ENCODE measurements at places on chromosomes 5 and 9.

DNA sequence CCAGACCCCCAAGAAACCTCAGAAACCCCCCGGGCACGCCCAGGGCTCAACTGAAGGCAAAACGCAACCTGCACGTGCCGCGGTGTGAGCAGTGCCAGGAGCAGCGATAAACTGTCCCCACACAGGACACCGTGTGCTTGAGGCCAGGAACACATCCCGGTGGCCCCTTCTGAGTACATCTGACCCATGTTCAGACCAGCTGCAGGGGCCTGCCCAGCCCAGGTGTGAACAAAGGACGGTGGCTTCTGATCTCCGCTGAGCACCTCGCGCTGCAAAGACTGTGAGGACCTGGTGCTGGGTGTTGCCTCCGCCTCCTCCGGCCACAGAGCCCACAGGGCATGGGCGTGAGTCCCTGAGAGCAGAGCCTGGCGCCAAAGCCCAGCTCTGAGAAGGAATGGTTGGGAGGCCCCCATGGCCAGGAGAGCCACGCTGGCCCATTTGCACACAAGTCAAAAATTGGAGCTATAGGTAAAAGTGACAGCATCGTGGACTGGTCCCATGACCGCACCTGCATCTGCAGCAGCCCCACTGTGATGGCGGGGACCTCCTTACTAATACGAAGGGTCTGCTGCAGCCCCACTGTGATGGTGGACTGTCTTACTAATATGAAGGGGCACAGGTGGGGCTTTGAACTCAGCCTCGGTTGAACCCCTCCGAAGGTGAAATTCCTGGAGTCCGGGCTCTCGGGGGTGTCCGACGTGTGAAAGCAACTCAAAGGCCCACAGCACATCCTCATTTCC is 31.5 kb downstream of the NDUFS6 start:
- no peak for DNase-seq

DNA sequence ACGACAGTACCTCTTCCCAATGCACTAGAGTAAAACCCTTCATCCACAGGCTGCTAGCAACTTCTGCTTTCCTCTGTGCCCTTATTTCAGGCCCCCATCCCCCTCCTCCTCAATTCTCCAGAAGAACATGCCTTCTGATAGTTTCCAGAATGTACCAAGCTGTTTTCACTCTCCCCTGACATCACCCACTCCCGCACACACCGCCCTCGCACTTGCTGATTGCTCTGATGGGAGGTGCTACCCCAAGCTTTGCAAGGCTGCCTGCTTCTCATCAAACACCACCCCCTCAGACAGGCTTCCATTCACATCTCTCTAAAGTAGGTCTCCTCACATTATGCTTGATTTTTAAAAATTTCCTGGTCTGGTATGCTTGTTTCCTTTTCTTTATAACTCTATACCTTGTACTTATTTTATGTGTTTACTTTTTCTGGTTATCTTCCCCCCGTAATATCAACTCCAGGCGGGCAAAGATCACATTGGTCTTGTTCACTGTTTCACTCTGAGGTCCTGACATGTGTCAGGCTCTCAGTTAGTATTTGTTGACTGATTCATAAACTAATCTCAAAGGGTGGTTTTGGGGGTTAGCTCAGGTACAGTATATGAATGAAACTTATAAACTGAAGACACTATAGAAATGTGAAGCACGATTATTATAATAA is 91.0 kb upstream of the C9orf72 start:
- DNase-seq, result no peak

GRCh38 chr5:71862087-71862486 is 143.0 kb downstream of the CARTPT start:
- DNase-seq, result no peak

- no peak for DNase-seq
These were observed 182.8 kb downstream of the SPOCK1 start for GRCh38 chr5:137316346-137316736.

DNA sequence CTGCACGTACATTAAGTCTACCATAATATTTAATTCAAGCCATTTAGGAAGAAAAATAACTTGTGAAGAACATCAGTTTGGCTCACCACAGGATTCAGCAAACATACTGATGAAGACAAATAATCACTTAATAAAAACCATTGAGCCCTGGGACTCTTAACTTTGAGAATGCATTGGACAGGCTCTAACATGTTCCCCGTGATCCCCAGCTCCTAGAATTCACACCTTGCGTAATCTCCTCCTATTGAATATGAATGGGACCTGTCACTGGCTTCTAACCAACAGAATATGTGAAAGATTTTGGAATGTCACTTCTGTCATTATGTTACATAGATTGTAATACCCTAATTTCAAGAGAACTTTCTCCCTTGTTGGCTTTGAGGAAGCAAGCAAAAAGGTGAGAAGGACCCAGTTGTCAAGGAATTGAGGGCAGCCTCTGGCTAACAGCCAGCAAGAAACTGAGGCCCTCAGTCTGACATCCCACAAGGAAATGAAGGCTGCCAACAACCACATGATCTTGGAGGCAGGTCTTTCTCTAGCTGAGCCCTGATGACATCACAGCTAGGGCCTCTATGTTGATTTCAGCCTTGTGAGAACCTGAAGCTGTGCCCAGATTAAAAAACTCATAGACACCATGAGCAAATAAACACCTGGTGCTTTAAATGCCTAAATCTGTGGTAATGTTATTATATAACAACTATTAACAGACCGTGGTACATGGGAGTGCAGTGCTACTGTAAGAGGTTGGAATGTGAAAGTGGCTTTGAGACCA is 433.2 kb downstream of the SEMA5A start:
- no peak for DNase-seq

DNA sequence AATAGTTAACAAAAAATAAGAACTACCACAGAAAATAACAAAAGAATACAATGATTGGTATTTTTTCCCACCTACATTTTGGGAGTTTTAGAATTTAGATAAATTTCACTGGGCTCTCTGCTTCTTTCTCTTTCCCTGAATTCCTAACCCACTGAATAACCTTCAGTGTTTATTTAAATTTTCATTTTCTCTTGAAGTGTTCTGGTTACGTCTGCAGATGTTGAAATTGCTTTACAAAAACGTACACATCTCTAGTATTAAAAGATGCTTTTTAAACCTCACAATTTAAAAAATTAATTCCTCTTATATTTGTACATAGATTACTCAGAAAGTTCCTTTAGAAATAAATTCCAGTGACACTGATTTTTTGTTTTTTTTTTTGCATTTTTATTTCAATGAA is 158.7 kb upstream of the TUT7 start:
- no peak for DNase-seq

- DNase-seq, result no peak
These were observed 275.7 kb downstream of the BNC2 start for GRCh38 chr9:16594787-16595186.

DNA sequence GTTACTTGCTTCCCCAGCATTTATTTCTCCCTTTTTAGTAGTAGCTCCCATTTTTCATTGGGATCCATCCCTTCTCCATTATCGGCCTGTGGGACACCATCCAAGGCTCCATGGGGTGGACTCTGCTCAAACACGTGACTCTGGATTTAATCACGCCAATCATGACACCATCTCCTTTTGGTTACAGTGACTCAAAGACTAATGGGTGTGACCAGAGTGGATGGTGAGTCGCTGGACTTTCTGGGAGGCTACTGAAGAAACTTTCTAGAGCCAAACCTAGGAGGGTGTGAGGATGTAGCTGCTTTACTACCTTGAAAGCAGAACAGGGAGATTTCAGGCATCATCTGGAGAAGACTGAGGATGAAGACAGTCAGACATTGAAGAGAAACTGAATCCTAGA is 93.1 kb downstream of the PJA2 start:
- DNase-seq, result no peak

DNA sequence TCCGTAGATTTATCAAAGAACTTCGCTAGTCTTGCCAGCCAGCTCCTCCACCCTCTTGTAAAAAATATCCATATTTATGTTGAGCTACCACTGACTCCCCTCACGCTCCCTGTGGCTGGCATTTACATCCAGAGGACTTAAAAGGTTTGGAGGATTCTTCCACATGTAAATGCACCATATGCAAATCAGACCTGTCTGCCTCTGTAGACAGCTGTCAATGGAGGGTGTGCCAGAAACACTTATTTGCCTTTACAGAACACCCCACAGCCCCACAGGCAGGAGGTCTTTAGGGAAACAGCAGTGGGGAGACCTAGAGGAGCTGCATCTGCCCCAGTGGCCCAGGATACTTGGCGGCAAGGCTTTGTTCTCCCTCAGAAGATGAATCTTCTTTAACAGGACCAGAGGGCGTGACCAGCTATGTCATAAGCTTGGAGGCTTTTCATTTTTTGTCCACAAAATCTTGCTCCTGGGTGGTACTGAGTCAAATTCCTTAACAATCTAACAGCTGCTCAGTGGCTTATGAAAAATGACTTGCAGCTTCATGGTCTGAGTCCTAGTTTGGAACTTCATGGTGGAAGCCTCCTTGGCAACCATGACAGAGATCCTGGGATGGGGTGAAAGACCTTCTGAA is 535.8 kb downstream of the EBF1 start:
- DNase-seq, result no peak

GRCh38 chr5:170611449-170612090 is 107.8 kb downstream of the KCNIP1 start:
- no peak for DNase-seq

DNA sequence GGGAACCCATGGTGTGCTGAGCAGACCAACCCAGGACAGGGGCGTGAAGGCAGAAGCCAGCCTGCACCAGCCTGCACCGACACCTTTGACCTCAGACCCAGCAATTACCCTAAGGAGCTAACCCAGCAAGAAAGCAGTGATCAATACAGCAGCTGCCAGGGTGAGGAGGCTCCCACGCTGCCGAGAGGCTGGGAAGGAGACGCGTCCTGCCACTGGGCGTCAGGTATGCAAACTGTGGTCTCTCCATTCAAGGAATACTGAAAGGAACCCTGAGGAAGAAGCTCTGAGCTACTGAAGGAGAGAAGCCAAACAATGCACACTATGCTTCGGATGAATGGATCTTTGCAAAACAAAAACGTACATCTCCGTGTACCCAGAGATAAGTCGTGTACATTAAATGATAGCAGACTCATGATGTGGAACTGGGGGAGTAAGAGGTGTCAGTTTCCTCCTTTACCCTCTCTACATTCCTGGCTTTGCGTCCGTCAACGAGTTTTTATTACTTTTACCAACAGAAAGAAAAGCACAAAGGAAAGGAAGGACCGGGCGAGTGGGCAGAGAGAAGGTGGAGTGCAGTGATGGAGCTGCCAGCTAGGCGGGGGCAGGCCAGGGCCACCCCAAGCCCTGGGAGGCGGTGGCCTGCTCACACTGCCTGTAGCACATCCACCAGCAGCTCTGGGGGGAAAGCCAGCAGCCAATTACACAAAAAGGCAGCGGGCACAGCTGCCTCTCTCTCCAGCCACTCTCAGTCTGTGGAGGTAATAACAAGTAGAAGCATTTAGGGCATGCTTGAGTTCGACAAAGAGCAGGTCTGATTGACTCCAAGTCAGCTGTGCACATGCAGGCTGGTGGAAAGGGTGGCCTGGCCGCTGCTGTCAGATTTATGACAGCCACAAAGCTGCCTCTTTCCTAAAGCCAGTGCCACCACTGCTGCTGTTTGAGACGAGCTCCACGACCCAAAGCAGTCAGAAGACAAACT is 29.3 kb downstream of the RASGEF1C start:
- DNase-seq, result no peak

DNA sequence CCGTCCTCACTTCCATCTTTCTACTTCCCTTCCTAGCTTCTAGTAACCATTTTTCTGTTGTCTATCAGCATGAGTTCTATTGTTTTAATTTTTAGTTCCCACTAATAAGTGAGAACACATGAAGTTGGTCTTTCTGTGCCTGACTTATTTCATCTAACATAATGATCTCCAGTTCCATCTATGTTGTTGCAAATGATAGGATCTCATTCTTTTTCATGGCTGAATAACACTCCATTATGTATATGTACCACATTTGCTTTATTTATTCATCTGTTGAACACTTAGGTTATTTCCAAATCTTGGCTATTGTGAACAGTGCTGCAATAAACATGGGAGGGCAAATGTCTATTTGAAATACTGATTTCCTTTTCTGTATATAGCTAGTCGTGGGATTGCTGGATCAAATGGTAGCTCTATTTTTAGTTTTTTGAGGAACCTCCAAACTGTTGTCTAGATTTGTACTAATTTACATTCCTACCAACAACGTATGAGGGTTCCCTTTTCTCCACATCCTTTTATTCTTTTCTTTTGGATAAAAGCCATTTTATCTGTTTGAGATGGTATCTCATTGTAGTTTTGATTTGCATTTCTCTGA is 50.3 kb downstream of the NSD1 start:
- no peak for DNase-seq

- DNase-seq, result no peak
These were observed 95.6 kb downstream of the RXRA start for GRCh38 chr9:134421888-134422287.

DNA sequence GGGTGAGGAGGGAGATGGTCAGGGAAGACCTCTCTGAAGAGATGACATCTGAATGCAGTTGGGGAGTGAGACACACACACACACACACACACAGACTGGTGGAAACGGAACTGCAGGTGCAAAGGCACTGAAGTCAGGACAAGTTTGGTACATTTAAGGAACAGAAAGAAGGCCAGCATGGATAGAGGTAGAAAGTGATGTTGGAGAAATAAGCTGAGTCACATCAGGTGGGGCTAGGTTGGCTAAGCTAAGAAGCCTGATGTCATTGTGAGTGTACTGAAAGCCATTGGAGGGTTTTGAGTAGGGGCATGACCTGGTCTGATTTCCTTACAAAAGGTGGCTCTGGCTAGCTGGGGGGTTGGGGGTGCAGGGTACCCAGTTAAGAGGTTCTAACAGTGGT is 3.1 kb downstream of the BSPRY start:
- DNase-seq, result no peak

DNA sequence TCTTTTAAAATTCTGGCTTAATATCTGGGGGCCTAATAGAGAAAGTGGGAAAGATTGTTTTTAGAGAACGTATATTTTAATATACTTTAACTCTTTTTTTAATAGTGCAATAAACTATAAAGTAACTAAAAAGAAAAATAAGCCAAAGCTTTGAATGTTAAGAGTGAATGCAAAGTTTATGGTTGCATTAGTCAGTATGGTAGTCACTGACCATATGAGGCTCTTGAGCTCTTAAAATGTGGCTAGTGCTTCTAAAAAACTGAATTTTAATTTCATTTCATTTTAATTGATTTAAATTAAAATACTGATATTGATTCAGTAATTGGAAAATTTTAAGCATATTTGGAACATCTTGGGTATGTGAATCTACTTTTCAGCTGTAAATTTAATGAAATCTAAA is 310.7 kb downstream of the PJA2 start:
- no peak for DNase-seq

- DNase-seq, result no peak
These were observed 5.9 kb downstream of the SLC23A1 start for GRCh38 chr5:139377226-139377625.

- DNase-seq, result no peak
These were observed 226.4 kb downstream of the DCP2 start for GRCh38 chr5:113202746-113203716.

GRCh38 chr9:81604306-81605169 is 84.8 kb downstream of the TLE1 start:
- no peak for DNase-seq

- no peak for DNase-seq
These were observed 970.8 kb downstream of the DTWD2 start for GRCh38 chr5:118017536-118017935.

GRCh38 chr9:129266536-129266935 is 88.5 kb upstream of the IER5L start:
- DNase-seq, result no peak

- no peak for DNase-seq
These were observed 96.8 kb upstream of the IFNK start for GRCh38 chr9:27427272-27427643.

Measured in activated CD4-positive, CD25-positive, alpha-beta regulatory T cell (primary cell).